Stimulated activated CD8-positive, alpha-beta memory T cell treated with anti-CD3 and anti-CD28 coated beads, Interleukin-2, amount 100 ng/mL, for 48 hours (primary cell): ENCODE measurements at places on chromosomes 2 and 18.
A peak's percentile ranks its signal among the peaks of the same experiment; 100 is the strongest.

GRCh38 chr18:58268849-58269248 is 224.8 kb downstream of the NEDD4L start:
- DNase-seq, result no peak

GRCh38 chr18:62720766-62721613 is 5.6 kb downstream of the PHLPP1 start:
- DNase-seq, result no peak

DNA sequence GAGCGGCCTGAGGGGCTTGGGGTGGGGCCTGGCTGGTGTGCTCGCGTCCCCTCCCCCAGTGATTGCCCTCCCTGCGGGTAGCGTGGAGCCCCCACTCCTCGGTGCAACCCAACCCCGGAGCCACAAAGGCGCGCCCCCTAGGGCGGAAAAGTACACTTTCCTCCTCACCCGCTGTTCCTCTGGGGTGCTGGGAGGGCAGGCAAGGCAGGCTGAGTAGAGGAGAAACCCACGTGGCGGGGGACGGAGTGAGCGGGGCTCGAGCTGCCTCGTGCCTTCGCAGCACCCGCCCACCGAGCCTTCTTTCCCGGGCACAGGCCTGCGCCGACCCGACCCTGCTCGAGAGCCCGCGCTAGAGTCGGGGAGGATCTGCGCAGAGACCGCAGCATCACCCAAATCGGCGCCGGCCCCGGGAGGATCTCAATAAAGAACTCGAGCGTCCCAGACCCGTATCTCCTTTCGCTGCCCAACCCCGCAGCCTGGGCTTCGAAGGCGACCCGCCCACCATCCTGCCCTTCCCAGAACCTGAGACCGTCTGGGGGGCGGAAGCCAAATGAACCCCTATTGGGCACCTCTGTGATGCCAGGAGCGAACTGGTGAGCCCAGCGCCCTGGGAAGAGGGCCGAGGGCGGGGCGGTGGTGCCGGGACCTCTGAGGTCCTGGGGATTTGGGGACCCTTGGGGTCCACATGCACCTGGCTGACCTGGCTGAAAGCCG is 1.5 kb downstream of the UCN start:
- no peak for DNase-seq

DNA sequence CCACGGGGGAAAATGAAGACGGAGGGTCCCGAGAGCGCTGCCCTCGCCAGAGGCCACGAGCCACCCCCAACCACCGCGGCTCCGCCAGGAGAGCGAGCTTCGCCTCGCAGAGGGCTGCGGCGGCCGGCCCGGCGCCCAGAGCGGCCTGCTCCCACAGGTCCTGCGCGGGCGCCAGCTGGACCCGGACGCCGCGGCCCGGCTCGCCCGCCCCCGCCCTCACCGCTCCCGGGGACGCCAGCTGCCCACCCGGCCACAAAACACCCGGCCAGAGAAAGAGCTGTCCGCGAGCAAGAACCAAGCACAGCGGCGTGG is 709 bp downstream of the PTPN2 start:
- DNase-seq, result no peak

DNA sequence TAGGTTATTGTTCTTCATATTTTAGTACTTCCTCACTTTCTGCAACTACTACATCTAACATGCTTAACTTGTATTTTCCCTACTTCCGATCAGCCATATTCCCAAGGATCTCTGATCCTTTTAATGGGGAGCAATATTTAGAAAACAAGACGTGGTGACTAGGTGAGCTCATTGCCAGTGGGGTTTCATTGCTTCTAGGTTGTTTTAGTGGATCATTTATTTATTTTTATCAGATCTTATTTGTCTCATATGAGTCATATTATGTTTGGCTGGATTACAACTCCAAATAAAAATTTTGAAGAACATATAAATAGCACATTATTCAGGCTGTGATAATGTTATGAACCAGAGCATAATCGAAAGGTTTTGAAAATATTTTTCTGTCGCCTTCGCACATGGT is 480.9 kb upstream of the TMEFF2 start:
- DNase-seq, result no peak

DNA sequence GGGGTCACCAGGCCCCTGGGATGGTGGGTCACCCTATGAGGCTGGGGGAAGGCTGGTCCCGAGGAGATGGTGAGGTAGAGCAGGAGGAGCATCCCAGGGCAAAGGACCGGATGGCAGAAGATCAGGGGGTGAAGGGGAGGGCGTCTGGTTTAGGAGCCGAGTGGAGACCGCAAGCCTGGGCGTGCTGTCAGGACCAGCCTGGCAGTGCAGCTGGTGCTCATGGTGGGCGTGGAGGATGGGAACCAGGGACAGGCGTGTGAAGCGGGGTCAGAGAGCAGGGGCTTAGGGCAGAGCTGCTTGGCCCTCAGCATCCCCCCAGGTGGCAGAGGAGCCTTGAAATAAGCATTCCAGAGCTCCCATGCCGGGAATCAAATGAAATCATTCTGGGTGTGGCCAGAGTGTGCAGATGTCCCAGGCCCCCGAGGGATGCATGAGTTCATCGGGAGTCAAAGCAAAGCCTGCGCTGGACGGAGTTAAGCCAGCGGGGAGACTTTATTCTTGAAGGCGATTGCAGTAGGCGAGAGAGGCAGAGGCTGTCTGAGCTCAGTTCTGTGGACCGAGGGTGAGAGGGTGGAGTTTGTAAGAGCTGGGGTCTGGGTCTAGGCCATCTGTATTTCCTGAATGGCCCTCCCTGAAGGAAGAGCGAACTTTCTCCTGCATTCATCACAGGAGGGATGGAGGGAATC is 33.1 kb upstream of the MBP start:
- DNase-seq, result no peak

DNA sequence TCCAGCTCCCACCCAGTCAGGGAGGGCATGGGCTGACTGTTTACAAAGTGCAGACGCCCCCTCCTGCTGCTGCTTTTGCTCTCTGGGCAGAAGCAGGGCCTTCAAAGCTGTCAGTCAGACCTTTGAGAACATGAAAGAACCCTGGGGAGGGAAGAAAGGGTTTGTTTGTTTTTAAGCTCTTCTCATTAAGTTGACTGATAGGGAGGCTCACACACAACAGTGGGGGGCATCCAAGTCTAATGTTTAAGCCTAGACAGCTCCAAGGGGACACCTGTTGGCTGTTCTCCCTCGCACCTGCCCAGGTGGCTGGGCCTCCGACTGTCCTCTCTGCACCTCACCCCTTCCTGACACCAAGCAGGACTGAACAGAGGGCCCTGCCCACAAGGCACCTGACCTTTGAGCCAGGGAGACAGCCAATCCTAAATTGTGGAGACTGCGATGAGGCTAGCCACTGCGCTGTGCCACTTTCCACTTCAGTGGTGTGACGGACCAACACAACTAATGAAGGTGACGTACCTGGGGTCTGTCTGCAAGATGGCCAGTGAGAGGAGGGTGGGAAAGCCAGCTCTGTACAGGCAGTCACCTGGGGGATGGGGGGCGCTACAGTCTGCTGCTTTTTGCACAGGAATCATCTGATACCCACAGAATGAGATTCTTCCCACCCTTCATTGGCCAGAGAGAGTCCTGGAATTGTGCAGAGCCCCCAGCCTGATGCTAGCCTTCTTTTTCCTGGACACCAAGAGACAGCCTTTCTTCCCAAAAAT is 16.3 kb downstream of the ST6GAL2 start:
- no peak for DNase-seq

DNA sequence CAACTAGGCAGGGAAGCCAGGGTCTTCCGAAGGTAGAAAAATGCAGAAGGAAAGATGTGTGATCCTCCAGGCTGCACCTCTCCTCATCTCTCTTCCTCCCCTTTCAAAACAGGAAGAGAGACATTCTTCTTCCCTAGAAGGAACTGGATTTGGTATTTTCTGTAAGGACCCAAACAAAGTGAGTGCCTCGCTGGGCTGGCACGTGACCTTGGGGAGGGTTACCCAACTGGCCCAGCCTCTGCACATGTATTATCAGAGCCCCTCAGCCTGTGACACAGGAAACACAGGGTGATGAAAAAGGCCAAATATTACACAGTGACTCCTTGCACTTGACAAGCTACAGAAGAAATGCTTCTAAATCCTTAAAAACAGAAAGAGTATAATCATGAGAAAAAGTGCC is 2.3 kb downstream of the HJURP start:
- no peak for DNase-seq

GRCh38 chr2:108444941-108445840 is 3.8 kb upstream of the GCC2 start:
- DNase-seq, result no peak

GRCh38 chr2:179861027-179861415 is 391 bp downstream of the ZNF385B start:
- DNase-seq, result no peak

DNA sequence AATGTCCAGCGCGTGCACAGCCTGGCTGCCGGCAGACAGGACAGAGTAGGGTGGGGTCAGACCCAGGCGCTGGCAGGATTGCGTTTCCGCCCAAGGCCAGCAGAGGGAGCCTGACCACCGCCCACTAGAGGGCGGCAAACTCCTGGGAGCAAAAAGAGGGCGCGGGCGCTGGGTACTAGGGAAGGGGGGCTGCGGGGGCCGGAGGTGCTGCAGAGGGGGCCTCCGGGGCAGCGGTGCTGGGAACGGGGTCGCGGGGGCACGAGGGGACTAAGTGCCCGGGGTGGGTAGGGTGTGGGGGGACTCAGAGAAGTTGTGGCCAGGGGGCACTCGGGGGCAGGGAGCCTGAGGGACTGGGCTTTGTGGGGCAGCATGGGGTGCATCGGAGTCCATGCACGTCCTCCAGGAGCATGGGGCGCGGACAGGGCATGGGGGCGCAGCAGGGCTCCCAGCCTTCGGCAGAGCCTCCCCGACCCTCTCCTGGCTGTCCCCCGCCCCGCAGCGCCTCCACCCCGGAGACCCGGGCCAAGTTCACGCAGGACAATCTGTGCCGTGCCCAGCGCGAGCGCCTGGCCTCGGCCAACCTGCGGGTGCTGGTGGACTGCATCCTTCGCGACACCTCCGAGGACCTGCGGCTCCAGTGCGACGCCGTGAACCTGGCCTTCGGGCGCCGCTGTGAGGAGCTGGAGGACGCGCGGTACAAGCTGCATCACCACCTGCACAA is 3.2 kb downstream of the TEKT4 start:
- peak; percentile 60 for DNase-seq

DNA sequence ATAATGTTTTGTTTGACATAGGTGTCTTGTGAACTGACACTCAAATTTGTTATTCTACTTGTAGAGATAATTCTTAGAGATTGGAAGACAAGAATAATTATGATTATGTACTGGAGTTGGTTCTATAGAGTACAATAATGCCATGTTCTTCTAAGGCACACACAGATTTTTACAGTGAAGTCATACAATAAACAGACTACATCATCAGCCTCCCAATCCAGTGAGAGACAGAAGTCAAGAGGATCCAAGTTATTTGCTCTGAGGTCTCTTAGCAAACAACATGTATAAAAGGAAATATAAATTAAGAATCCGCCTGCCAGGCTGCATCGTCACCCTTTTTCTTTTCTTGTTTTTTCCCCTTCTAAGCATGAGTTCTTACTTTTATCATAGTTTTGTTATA is 613.5 kb upstream of the SETBP1 start:
- DNase-seq, result no peak
